ENCODE measurements at places on chromosomes 1 and 21.

DNA sequence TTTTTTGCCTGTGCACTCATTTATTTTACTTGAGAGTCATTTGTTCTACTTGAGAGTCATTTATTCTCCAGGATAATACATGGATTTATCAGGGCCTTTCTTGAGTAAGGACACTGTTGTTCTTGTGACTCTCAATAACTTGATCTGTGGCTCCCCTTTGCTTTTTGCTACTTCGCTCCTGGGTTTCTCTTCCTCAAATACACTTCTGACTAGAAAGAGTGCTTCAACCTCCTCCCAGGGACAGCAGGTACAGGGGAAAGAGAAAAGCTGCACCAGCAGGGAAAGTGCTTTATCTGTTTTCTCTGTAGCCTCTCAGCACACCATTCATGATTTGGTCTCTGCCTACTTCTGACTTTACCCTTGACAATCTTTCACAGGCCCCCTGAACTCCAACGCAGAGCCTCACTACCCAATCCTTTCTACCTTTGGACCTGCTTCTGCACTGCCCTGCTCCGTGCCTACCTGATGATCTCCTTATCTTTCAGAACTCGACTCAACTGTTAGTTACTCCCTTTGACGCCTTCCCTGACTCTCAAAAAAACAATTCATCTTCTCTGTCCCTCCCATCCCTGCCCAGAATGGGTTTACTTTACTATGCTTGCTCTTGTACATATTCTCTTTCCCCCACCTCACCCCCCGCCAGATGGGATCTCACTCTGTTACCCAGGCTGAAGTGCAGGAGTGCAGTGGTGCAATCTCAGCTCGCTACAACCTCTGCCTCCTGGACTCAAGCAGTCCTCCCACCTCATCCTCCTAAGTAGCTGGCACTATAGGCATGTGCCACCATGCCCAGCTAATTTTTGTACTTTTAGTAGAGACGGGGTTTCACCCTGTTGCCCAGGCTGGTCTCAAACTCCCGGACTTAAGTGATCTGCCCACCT is 15.6 kb upstream of the PIGM start:
- no peak for DNase-seq

- peak; percentile 89 for DNase-seq
These were observed 70.6 kb downstream of the FGGY start for GRCh38 chr1:59367301-59368007.

GRCh38 chr21:45579383-45580180 is 37.3 kb upstream of the SLC19A1 start:
- no peak for DNase-seq

- no peak for DNase-seq
These were observed 1.4 kb downstream of the MAP1LC3C start for GRCh38 chr1:241997401-241997998.

DNA sequence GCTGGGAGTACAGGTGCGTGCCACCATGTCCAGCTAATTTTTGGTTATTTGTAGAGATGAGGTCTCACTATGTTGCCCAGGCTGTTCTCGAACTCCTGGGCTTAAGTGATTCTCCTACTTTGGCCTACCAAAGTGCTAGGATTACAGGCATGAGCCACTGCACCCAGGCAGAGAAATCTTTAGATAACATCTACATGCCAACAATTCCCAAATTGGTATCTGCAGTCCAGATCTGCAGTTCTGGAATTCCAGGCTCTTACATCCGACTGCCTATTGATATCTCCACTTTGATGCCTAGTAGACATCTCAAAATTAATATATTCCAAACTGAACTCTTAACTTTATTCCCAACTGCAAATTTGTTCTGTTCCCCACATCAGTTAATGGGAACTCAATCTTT is 23.3 kb downstream of the INAVA start:
- DNase-seq: no peak

- no peak for DNase-seq
These were observed 73.5 kb downstream of the CD46 start for GRCh38 chr1:207825409-207825695.

- DNase-seq: no peak
These were observed 1.1 kb downstream of the CTPS1 start for GRCh38 chr1:40980453-40981121.

DNA sequence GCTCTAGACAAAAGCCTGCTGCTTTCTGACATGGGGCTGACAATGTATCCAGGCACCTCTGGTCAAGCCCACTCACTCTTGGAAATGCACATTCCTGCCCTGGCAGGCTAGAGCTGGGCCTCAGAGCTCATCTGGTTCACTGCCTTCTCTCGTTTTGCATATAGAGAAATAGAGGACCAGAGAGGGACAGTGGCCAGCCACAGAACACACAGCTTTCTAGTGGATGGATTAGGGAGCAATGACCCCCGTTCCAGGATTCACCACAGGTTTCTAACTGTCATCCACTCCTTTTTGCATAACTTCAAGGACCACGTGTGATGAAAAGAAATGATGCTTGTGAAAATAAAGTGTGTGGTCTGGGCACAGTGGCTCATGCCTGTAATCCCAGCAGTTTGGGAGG is 129.6 kb upstream of the IGSF21 start:
- no peak for DNase-seq

DNA sequence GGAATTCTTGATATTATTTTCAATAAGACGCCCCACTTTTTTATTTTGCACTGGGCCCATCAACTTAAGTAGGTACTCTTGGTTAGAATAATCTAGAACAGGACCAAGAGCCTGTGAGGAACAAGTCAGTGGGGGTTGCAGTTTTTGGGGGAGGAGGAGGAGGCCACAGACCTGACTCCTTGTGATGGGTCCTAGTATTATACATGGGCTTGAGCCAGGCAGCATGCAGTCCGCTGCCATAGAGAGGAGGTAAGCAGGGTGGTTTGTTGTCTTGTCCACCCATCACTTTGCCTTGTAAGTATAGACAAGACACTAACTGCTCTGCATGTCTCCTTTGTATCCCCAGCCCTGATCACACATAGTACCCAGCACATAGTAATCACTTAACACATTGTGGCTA is 24.5 kb downstream of the ROR1 start:
- no peak for DNase-seq

Measured in AG04449 (cell line).